ENCODE measurements at places on chromosomes 7 and 10. TPM values are rescaled to one million over a fixed set of nuclear protein-coding genes. Genes with fewer than 3 reads are reported as not detected.

The CLDN15 gene
- total RNA-seq, result 7.6 TPM

The IFIT2 gene
- total RNA-seq, result 3.3 TPM

The ASB15 gene
- not detected for total RNA-seq

The NRCAM gene
- total RNA-seq, result 40.0 TPM

The TMEM225B gene
- total RNA-seq, result 1.8 TPM

The BLVRA gene
- 53.8 TPM for total RNA-seq

The NUTM2B gene
- 0.37 TPM for total RNA-seq
